ENCODE measurements at places on chromosomes 3 and 15.

GRCh38 chr15:20341901-20342600, 199.5 kb downstream of the GOLGA6L6 start:
- no peak for DNase-seq

DNA sequence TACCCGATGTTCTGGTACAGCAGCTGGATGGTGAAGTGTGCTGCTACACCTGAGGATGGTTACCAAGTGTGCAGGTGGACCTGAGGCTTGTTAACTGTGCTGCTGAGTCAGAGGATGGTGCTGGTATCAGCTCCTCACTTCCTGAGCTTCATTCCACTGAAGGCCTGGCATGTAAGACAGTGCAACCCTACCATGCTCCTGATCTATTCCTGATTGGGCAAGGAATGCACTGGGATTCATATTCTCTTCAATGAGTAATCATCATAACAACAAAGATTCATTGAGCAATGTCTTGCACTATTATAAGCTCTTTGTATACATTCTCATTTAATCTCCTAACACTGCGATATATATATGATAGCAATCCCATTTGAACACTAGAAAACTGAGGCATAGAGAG, 62.9 kb upstream of the THSD4 start:
- no peak for DNase-seq

DNA sequence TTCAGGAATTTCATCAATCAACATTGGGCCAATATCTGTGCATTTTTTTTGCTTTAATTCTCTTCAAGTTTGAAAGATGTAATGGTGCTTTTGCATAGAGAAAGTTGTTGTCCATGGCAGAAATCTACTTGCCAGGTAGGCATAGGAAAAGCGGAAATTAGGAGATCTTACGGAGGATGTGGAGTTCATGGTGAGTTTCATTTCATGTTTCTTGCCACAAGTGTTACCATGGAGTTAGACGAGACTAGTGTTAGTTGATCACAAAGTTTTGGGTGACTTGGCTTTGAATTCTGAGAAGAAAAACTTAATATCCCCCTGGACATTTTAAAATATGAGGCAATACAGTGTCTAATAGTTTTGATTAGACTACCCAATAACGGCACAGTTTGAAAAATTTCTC, 1.0 kb upstream of the P2RY13 start:
- no peak for DNase-seq

- DNase-seq = no peak
These were observed 51.8 kb upstream of the RFX7 start for GRCh38 chr15:56295433-56295832.

DNA sequence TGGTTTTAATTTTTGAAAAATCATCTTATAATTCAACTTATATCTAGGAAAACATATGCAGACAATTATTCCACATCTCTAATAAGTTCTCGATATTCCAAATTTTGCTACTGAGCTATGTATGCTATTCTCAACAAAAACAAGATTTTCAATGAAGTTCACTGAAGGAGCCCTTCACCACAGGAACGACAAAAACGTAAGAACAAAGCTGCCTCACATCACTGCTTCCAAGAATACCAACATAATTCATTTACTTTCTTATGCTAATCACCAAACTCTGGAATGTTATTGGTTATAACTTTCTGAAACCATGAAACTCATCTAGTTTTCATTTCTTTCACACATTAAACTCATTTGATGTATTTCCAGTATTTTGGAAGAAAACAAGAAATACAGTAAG, 49.7 kb downstream of the GNB4 start:
- no peak for DNase-seq

DNA sequence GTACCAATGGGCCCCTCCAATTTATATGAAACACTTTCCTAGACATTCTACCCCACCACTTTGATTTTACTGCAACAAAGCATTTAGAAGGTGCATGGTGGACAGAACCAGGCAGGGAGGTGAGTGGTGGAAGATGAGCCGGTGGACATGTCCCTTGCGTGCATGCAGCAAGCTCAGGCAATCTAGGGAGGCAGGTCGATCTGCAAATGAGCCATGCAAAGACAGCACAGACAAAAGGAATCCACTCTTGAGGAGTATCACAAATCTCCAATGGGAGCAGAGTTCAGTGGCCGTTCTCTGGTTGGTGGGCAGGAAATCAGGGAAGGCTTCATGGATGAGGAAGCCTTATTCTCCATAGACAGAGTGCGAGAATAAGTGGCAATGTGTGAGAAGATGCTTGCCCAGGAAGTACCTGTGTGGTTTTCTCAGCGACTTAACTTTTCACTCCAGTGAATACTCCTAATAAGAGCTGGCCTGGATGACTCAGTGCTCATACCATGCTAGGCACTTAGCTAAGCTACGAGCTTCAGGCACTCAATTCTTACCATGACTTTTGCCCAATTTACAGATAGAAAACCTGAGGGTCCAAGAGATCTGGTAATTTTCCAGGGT, 152.5 kb downstream of the FOXP1 start:
- DNase-seq = no peak

DNA sequence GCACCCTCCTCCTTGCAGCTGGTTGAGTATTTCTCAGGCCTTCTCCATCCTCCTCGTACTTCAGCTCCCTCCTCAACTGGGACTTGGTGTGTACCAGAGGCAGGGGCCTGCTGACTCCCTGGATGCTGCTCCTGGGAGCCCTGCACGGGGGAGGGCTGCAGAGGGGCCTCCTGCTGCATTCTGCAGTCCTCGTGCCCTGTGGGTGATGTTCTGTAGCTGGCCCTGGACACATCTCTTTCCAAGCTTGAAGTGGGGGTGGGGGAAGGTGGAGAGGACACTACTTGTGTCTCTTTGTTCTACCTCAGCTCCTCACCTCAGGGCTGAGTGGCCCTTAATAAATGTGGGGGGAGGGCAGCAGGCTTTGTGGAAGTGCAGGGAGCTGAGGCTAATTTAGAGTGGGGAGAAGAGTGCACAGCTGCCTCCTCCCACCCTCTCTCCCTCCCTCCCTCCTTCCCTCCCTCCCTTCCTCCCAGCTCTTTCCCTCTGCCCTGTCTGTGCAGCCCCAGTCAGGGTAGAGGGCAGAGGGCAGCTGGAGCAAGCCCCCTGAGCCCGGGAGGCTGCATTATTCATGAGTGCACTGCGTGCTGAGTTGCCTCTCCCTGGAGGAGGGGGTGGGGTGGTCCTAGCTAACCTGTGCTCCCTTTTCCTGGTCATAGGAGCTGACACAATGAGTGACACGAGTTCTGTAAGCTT, 3.7 kb upstream of the GRM2 start:
- DNase-seq = no peak

- no peak for DNase-seq
These were observed 117.1 kb downstream of the MECOM start for GRCh38 chr3:169546368-169546767.

GRCh38 chr15:62495670-62496614, 330.9 kb upstream of the C2CD4B start:
- no peak for DNase-seq

DNA sequence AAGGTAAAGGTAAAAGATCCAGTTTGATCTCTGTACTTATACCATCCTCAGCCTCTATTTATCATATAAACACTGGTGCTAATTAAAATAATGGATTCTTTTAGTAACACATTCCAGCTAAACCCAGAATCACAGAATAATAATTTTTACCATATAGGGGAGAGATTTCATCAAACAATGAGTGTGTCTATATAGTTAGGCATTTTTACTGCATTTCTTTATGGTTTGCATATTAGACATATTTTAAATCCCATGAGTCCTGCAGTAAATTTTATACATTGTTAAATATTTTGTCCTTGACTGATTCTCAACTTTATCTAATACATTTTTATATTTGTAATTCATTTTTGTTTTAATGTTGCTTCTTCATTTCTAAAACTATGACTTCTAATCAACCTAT, 323.7 kb upstream of the AGTR1 start:
- DNase-seq = no peak

GRCh38 chr3:67447393-67447792, 207.0 kb downstream of the SUCLG2 start:
- no peak for DNase-seq

DNA sequence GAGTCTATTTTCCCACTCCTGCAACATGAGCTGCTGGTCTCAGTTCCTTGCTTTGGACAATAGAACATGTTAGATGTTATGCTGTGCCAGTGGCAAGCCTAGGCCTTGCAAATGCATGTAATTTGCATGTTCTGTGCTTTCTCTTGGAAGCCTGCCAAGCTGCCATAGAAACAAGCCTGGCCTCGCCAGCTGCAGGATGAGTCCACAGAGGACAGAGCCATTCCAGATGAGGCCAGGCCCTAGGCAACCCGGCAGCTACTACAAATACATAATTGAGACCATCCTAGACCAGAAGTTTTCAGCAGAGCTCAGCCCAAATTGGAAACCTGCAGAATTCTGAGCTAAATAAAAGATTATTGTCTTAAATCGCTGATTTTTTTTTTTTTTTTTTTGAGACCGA, 39.6 kb downstream of the TRIM69 start:
- DNase-seq = no peak

DNA sequence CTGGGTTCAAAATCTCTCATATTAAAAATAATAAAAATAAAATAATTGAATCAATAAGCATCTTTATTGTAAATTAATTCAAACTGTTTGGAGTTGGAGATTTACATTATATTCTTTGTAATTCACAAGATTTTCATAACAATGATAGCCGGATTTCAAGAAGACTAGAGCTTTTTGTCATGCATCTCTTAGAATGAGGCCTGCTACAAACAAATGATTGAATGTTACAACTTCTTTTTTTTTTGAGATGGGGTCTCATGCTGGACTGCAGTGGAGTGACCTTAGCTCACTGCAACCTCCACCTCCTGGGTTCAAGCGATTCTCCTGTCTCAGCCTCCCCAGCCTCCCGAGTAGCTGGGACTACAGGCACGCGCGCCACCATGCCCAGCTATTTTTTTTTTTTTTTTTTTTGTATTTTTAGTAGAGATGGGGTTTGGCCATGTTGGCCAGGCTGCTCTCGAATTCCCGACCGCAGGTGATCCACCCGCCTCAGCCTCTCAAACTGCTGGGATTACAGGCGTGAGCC, 3.5 kb downstream of the SLTM start:
- no peak for DNase-seq

- DNase-seq = peak; percentile 74
These were observed 20.5 kb upstream of the MINDY4B start for GRCh38 chr3:150925751-150926201.

- no peak for DNase-seq
These were observed 308.7 kb downstream of the MAGI1 start for GRCh38 chr3:65729973-65730372.

- DNase-seq = no peak
These were observed 62.6 kb downstream of the CRTC3 start for GRCh38 chr15:90592131-90592881.

- no peak for DNase-seq
These were observed 17.9 kb upstream of the TM4SF1 start for GRCh38 chr3:149395107-149396089.

DNA sequence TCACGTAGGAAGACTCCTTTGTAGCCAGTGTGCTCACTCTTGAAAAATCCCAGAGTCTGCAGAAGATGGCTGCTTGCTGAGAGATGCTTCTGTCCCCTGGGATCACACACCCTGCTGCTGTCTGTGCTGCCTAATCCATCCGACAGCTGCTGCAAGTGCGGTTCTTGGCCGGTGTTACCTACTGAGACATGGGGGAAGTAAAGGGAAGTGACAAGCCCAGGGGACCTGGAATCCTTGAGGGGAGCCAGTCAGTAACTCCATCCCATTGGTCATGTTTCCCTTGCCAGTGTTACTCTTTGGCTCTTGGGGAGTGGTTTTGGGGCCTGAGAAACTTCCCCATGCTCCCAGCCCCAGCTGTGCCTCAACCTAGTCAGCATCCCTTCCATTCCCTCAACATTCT, 8.3 kb upstream of the CPNE9 start:
- DNase-seq = no peak

- DNase-seq = no peak
These were observed 1.2 kb downstream of the NR2C2 start for GRCh38 chr3:14948609-14949038.

DNA sequence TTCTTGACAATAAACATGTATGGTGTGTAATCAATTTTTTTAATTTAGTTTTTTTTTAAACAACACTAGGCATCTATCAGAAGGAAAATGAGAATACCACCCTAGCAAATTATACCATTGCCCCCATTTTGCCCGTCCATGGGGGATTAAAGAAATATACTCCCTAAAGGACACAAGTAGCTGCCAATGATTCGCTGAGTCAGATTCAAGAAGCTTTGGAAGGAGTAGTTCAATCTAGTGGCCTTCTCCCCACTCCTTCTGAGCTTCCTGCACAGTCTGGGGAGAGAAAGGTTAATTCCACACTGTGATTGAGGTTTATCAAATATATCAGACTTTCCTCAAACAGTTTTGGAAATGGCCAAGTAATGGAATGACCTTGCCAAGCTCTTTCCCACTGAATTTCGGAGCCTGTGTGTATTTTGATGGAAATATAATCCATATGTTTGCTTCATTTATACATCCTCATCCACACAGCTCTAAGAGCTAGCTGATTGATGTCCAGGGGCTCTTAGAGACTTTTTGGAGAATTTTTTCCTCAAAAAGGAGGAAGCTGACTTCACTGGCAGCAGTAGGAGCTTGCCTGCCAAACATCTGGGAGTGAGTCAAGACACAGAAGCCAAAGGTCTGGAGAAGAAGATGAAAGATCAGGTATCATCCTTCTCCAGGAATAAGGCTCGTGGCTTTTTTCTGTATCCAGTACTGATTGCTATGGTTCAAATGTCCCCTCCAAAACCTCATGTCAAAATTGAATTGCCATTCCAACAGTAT, 478.5 kb upstream of the PROK2 start:
- DNase-seq = no peak

- DNase-seq = no peak
These were observed 68.0 kb upstream of the SLC6A11 start for GRCh38 chr3:10748040-10748439.

DNA sequence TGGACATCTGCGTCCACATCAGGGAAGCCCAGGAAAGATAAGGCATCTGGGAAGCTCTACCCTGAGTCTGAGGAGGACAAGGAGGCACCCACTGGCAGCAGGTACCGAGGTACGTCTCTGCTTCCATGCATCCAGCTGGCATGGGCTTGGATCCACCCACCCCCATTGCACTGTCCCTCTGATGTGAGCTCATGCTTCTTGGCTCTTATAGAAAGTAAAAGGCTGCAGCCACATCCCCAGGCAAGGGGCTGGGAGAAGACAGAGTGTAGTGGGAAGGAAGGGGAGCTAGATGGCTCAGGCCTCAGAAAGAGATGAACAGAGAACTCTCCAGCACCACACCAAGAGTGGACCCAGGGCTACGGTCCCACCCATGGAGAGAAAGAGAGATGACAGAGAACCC, 18.2 kb downstream of the PTH1R start:
- DNase-seq = no peak

GRCh38 chr3:148084931-148085330, 612.8 kb upstream of the AGTR1 start:
- DNase-seq = no peak

- no peak for DNase-seq
These were observed 134.5 kb downstream of the MECOM start for GRCh38 chr3:169529013-169529412.

DNA sequence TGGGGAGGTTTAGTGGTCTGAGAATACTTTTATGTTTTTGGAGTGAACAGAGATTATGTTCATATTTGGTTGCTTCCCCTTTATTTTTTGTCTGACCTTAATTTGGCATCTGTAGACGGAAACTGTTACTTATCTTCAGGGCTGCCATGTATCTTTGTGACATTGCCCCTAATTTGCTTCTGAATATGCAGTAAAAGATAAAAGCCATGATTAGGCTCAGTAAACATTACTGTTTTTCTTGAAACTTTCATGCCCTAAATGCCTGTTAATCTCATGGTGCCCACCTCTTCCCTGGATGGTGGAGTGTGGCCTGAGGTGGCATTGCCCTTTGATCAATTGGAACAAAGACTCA, 106.7 kb downstream of the C3orf70 start:
- DNase-seq = no peak

All from activated T-cell treated with anti-CD3 and anti-CD28 coated beads, Interleukin-2, amount 50 U/mL, for 72 hours (primary cell).